ENCODE measurements at places on chromosomes 13 and 19.

GRCh38 chr13:47798906-47799305, 202.2 kb downstream of the SUCLA2 start:
- DNase-seq: no peak

DNA sequence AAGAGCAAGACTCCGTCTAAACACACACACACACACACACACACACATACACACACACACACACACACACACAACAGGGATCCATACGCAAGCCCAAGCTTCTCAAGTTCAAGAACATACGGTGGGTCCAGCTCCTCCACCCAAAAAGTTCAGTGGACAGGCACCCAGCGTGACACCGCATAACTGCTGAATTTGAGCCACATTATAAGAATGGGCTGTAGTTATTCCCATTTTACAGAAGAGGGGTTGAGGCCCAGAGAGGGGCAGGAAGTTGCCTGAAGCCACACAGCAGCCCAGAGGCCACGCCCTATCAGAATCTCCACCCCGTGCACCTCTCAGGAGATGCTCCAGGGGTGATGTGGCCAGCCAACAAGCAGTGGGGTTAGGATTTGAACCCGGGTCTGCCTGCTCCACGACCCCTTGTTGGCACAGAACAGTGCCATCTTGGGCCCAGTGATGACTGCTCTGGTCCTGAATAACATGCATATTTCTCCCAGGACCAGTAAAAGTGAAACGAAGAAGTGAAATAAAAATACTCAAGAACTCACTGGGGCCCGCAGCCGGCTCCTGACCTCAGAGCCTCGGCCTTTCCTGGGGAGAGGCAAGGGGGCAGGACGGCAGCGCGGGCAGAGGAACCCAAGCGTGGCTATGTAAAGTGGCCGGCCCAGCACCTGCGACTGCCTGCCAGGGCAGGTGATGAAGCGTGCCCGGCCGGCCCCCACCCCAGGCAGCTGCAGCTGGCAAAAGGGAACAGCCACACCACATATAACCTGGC, 61.9 kb downstream of the AP1M1 start:
- no peak for DNase-seq

- DNase-seq: no peak
Observed at GRCh38 chr13:98535501-98536354, 41.2 kb downstream of the STK24 start.

- no peak for DNase-seq
Observed at GRCh38 chr13:18977857-18978256, 203.8 kb downstream of the TUBA3C start.
